ENCODE measurements at places on chromosomes 6 and 20. TPM values are rescaled to one million over a fixed set of nuclear protein-coding genes. Genes with fewer than 3 reads are reported as not detected.

Gene SMPD2
- total RNA-seq: 8.0 TPM

GRCh38 chr6:149830731-149831307, 33.3 kb downstream of the LRP11 start:
- no peak for DNase-seq

Gene CLPSL1
- 7.8 TPM for total RNA-seq

DNA sequence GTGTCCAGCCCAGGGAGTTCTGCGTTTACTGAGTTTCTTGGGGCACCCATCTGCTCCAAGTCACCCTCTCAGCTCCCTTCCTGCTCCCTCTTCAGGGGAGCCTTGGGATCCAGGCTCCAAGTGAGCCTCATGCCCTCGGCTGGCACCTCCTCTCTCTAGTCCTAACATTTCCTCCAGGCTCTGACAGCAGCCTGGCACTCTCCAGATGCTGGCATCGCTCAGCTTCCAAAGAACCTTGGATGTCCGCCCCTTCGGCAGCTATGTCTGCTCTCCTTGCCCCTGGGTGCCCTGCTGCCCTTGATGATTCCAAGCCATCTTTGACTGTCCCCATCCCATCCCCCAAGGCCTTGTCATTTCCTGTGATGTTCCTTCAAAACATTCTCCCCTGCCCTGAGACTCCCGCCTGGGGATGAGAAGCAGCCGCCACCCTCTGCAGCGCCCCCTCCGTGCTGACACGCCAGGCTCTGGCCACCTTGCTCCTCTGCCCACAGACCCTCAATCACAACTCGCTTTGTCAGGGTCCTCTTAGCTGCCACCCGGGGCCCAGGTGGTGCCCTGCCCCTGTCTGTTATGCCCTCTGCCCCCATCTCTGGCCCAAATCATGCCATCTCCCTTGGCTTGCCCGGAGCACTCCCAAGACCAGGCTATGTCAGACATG, 6.6 kb upstream of the GFRA4 start:
- no peak for DNase-seq

Gene C20orf204
- 0.52 TPM for total RNA-seq

Gene ATP5F1E
- total RNA-seq: 16.6 TPM

- DNase-seq: no peak
Observed at GRCh38 chr6:81766482-81767069, 14.1 kb upstream of the TENT5A start.

All from body of pancreas (tissue), 4 donors.